ENCODE measurements at places on chromosomes 6 and 20.
A peak's percentile ranks its signal among the peaks of the same experiment; 100 is the strongest.

DNA sequence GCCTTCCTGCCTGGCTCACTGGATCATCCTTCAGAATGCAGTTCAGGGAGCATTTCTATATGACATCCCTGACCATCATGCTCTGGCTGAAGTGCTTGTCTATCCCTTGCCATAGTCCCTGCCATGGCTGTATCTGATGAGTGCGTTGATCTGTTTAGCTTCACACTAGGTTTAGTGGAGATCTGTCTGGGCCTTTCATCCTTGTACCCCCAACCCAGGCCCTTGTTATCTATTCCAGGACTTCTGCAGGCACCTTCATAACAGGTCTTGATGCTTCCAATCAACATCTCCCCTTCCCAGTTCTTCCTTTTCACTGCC is 102.4 kb downstream of the QRSL1 start:
- DNase-seq = no peak
- H3K4me3 ChIP-seq = no peak overlapping the region
- H3K27me3 ChIP-seq = peaks cover 19% of the 10 kb centered on the region

- no peaks in the 10 kb centered on the region for H3K36me3 ChIP-seq
- no peak overlapping the region for H3K27ac ChIP-seq
- no peaks in the 10 kb centered on the region for H3K4me1 ChIP-seq
- H3K27me3 ChIP-seq = peaks cover 2% of the 10 kb centered on the region
- H3K4me3 ChIP-seq = no peak overlapping the region
These were observed 201.2 kb downstream of the FOXA2 start for GRCh38 chr20:22383156-22383555.

GRCh38 chr6:38503032-38503773 is 136.5 kb downstream of the BTBD9 start:
- no peak for DNase-seq
- no peak overlapping the region for H3K4me3 ChIP-seq
- H3K4me1 ChIP-seq = no peaks in the 10 kb centered on the region
- no peaks in the 10 kb centered on the region for H3K27me3 ChIP-seq
- no peaks in the 10 kb centered on the region for H3K36me3 ChIP-seq
- H3K27ac ChIP-seq = no peak overlapping the region

GRCh38 chr6:84581494-84582259 is 182.7 kb downstream of the TBX18 start:
- H3K27me3 ChIP-seq = no peaks in the 10 kb centered on the region
- peaks cover 16% of the 10 kb centered on the region for H3K4me1 ChIP-seq
- peak overlapping the region; percentile 35 for H3K27ac ChIP-seq
- peak overlapping the region; percentile 8 for H3K4me3 ChIP-seq
- peak; percentile 24 for DNase-seq

- no peak overlapping the region for H3K27ac ChIP-seq
- H3K4me1 ChIP-seq = peaks cover 4% of the 10 kb centered on the region
- DNase-seq = peak; percentile 84
These were observed 33.4 kb upstream of the AAR2 start for GRCh38 chr20:36202891-36203338.

GRCh38 chr20:8621001-8621400 is 447.9 kb upstream of the PLCB4 start:
- no peak overlapping the region for H3K4me3 ChIP-seq
- H3K27me3 ChIP-seq = no peaks in the 10 kb centered on the region
- no peak for DNase-seq
- H3K36me3 ChIP-seq = no peaks in the 10 kb centered on the region
- no peaks in the 10 kb centered on the region for H3K4me1 ChIP-seq
- no peak overlapping the region for H3K27ac ChIP-seq

DNA sequence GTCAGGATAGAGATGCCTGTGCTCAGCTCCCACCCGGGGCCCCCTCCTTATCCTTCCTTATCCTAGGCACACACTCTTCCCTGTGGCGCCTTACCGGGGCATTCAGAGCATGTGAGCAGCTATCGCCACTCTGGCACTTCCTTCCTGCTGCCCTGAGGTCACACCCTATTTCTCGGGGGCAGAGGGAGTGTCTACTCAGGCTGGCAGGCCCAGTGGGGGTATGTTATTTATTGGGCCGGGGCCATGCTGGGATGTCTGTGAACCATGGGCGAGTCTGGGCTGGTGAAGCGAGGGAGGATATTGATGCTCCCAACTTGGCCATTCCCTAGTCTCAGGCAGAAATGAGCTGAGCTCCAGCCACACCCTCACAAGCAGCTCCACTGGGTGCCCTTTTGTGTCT is 3.9 kb upstream of the LY6G6D start:
- H3K4me1 ChIP-seq = peaks cover 24% of the 10 kb centered on the region
- H3K4me3 ChIP-seq = no peak overlapping the region
- peak overlapping the region; percentile 65 for H3K27ac ChIP-seq
- DNase-seq = no peak

DNA sequence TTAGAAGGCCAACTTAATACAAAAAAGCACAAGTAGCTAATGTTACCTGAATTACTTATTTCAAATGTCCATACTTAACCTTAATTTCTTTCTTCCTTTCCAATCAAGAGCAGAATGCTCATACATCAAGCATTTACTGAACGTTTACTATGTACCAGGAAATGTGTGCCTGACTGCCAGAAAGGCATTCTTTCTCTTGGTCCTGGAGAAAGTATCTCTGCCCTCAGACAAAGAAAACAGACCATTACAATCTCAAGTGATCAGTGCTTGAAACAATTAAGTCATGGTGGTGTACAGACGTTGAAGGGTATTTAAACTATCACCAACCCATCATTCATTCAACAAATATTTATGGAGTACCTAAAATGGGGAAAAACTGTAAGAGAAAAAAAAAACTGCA is 26.4 kb downstream of the CSNK2A1 start:
- H3K36me3 ChIP-seq = peaks cover 54% of the 10 kb centered on the region
- H3K4me3 ChIP-seq = no peak overlapping the region
- no peak overlapping the region for H3K27ac ChIP-seq
- H3K27me3 ChIP-seq = no peaks in the 10 kb centered on the region

GRCh38 chr6:32815115-32815514 is 1.7 kb downstream of the HLA-DOB start:
- no peak for DNase-seq
- no peak overlapping the region for H3K4me3 ChIP-seq
- H3K27me3 ChIP-seq = no peaks in the 10 kb centered on the region
- H3K27ac ChIP-seq = no peak overlapping the region
- peaks cover 16% of the 10 kb centered on the region for H3K4me1 ChIP-seq

DNA sequence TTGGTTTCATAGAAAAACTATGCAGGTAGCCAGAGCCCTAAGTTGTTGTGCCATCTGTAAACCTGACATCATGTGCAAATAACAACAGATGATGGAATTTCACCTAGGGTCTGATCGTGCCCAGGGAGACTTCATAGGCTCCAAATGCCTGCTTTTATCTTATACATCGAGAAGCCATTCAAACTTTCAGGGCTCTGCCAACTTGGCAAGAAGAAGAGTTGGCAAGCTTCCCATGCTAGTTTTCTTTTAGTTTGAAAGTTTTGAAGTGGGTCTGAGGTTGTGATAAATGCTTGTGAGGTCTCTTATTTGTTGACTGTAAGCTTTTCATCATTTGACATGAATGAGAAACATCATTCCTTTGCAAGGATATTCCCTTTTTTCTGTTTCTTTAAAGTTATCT is 175.4 kb upstream of the FLRT3 start:
- no peak overlapping the region for H3K27ac ChIP-seq
- DNase-seq = no peak
- no peak overlapping the region for H3K4me3 ChIP-seq
- H3K36me3 ChIP-seq = no peaks in the 10 kb centered on the region
- H3K27me3 ChIP-seq = no peaks in the 10 kb centered on the region

DNA sequence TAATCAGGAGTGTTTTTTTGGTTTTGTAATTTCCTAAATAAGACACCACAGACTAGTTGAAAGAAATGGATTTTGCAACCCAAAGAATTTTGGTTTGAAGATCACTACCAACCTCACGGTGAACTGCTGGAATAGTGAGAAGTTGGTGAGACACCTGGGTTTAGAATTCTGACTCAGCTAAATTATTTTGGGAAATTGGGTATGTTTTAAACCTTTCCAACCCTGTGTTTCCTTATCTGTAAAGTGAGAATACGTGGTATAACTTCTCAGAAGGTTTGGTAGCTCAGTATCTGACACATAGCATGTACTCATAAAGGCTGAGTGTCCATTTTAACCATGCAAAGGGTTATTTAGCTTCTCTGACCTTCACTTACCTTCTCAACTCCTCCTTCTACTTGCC is 261.9 kb downstream of the FOXA2 start:
- H3K4me1 ChIP-seq = no peaks in the 10 kb centered on the region
- H3K36me3 ChIP-seq = no peaks in the 10 kb centered on the region
- H3K4me3 ChIP-seq = no peak overlapping the region
- no peaks in the 10 kb centered on the region for H3K27me3 ChIP-seq
- no peak for DNase-seq

DNA sequence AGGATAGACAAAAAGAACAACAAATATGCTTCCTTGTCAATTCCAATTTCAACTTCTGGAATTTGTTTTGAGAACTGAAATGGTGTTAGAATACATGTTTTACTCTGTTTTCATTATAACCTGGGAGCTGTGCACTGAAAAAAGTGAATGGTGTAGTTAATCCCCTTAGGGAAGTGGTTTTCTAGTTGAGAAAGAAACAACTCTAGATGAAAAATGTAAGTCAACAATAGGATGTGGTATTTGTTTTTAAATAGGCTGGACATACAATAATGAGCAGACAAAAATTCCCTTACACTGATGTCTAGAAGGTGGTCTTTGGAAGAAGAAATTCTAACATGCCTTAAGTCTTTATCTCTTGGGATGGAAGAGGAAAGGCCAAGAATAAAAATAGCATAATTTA is 59.9 kb upstream of the TINAG start:
- H3K27ac ChIP-seq = no peak overlapping the region
- no peaks in the 10 kb centered on the region for H3K36me3 ChIP-seq
- DNase-seq = no peak
- H3K4me3 ChIP-seq = no peak overlapping the region

- H3K27me3 ChIP-seq = no peaks in the 10 kb centered on the region
- H3K4me3 ChIP-seq = no peak overlapping the region
- H3K27ac ChIP-seq = no peak overlapping the region
- DNase-seq = no peak
- no peaks in the 10 kb centered on the region for H3K4me1 ChIP-seq
These were observed 163.1 kb downstream of the TTLL2 start for GRCh38 chr6:167487749-167488664.

DNA sequence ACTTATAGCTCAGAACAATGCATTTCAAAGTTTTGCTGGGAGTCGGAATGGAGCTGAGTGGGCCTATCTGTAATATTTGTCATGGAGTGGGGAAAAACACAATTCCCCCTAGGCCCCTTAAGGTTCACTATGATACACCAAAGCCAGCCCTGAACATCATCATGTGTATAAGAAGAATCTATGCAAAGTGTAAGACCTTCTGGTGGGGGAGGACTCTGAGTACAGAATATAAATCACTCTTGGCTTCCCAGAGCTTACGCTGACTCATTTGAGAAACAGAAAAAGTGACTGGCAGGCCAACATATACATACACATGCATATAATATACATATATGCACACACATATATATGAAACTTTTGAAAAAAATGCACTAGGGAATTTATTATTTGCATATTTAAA is 54.1 kb upstream of the UBR2 start:
- no peaks in the 10 kb centered on the region for H3K4me1 ChIP-seq
- H3K4me3 ChIP-seq = no peak overlapping the region
- H3K36me3 ChIP-seq = no peaks in the 10 kb centered on the region
- H3K27me3 ChIP-seq = peaks cover 5% of the 10 kb centered on the region
- DNase-seq = no peak
- H3K27ac ChIP-seq = no peak overlapping the region

DNA sequence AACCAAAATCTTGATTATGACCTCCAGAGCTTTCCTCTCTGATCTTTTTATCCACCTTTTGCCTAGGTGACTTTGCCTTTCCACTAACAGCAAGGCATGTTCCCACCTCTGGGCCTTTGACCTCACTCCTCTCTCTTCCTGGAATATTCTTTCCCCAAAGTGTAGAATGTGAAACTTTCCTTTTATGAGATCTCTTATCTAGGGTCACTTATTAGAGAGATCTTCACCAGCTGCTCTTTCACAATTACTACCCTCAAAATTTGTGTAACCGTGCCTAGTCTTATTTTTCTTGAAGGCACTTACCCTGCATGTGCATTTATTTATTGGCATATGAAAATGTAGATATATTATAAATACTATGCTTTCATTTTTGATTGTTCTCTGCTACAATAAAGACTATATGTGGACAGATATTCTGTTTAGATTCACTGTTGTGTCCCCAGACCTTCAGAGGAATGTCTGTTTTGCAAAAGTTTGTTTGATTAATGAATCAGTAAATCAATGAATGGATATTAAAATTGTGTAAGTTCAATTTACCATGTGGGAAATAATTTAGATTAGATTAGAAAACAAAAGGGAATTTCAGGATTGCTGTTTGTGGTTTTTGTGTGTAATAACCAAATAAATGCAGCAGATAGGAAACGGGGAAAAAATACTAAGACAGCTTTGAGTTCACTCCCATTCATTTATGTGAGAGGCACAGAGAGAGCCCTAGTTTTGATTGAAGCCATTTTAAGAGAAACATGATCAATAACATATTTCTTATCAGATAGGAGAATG is 207.0 kb downstream of the ADGB start:
- no peaks in the 10 kb centered on the region for H3K36me3 ChIP-seq
- no peak overlapping the region for H3K4me3 ChIP-seq
- DNase-seq = no peak
- no peak overlapping the region for H3K27ac ChIP-seq

DNA sequence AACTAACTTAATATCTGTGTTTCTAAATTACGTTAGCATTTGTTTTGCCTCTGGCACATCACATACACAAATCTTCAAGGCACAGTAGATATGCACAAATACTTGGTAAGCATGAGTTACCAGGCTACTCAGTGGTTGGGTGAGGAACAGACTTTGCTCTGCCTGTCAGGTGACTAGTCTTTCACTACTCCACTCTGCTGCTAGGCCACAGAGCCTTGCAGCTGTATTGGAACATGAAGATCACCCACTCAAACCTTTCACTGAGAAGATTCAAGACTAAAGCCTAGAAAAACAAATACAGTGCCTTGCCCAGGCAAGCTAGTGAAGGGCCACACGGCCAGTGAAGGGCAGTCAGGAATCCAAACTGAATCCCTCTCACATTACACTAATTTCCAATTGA is 47.0 kb downstream of the DTNBP1 start:
- no peak overlapping the region for H3K4me3 ChIP-seq
- no peaks in the 10 kb centered on the region for H3K27me3 ChIP-seq
- DNase-seq = no peak
- peaks cover 12% of the 10 kb centered on the region for H3K4me1 ChIP-seq
- H3K36me3 ChIP-seq = peaks cover 19% of the 10 kb centered on the region

GRCh38 chr6:136445063-136445462 is 105.2 kb downstream of the MAP7 start:
- no peaks in the 10 kb centered on the region for H3K4me1 ChIP-seq
- H3K27ac ChIP-seq = no peak overlapping the region
- H3K4me3 ChIP-seq = no peak overlapping the region
- DNase-seq = no peak
- no peaks in the 10 kb centered on the region for H3K36me3 ChIP-seq

DNA sequence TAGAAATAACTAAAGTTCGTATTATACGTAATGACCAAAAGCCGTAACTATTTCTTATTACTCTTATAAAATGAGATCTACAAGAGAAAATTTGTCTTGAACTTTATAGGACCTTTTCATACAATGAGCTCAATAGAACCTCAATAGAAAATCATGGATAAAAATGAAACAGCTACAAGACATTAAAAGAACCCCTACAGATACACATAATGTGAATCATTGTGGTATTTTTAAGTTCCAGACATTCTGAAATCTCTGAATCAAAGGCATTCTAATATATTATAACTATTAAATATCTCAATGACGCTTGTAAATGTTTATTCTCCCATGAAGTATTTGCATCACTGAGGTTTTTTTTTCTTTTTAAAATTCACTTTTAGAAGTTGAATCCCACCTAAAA is 22.2 kb upstream of the POU3F2 start:
- no peaks in the 10 kb centered on the region for H3K4me1 ChIP-seq
- no peak overlapping the region for H3K27ac ChIP-seq
- peaks cover 4% of the 10 kb centered on the region for H3K27me3 ChIP-seq

Data from activated CD8-positive, alpha-beta T cell treated with anti-CD3 and anti-CD28 coated beads, Interleukin-2, amount 10 ng/mL, durations not matched to agents 7 days and 5 days (primary cell).